ENCODE measurements at places on chromosomes 13 and 19. TPM values are rescaled to one million over a fixed set of nuclear protein-coding genes. Genes with fewer than 3 reads are reported as not detected.

The RASGRP4 gene
- total RNA-seq = 0.61 TPM

DNA sequence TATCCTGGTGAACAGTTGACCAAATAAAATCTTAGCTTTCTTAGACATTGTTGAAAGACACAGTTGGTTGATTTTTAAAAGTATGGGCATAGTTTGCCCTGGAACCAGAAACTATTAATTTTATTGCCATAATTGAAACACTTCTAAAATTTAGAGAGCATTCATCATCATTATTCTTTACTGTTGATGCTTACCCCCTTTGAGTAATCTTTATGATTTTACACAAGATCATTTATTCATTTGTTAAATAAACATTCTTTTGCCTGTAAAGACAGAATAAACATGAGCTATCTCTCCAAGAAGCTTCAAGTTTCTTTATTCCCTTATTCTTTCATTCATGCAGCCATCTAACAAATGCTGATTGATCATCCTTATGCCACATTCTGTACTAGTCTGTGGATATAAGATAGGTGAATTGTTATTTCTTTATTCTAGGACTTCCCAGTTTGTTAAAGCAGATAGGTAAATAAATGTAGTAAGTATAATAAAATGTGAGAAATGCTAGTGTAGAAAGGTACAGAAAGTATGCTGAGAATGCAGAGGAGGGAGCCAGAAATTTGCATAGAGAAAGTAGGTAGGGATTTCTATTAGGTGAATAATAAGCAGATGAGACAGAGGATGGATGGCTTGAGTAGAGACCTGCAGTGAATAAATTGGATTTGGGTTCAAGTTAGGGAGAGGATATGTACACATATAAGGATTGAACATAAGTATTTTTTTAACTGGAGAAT is 8.2 kb downstream of the SERTM1 start:
- no peak for DNase-seq

The KLK13 gene
- not detected for total RNA-seq

GRCh38 chr13:96415831-96416385 is 326.0 kb downstream of the HS6ST3 start:
- no peak for DNase-seq

DNA sequence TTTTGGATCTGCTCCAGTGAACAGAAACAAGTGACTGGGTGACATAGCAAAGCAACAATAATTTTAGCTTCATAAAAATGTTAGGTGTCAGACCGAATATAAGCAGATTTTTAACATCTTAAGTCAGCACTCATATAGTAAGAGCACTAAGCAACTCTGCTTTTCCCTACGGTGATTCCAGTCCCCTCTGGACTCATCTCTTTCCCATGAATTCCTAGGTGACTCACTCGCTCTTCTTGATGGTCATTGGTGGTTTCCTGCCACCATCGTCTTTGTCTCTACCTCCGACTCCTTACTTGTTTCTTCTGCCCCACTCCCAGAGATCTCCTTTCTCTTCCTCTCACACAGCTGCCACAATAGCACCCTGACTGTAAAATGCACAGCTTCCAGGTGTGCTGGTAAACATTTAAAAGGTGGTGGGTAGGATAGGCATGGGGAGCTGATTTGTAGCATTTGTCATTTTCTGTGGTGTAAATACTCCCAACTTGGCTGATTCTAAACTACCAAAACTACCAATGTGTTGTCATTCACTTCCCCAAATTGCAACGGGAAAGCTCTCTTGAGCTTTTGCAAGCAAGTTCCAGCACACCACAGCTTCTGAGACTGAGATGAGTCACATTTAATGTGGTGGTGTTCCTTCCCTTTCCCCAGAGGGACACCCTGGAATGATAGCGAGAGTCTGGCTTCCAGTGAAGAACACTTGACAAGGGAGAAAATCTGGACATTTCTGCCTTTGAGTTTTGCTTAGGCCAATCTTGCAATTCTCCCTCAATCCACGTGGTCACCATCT is 42.8 kb upstream of the CLDN10 start:
- no peak for DNase-seq

GRCh38 chr19:15508035-15508710 is at the start of gene CYP4F22:
CYP4F22 (plus strand) TSS chr19:15508525; CDS start chr19:15525337, 16,812 bp downstream.
- DNase-seq = no peak

DNA sequence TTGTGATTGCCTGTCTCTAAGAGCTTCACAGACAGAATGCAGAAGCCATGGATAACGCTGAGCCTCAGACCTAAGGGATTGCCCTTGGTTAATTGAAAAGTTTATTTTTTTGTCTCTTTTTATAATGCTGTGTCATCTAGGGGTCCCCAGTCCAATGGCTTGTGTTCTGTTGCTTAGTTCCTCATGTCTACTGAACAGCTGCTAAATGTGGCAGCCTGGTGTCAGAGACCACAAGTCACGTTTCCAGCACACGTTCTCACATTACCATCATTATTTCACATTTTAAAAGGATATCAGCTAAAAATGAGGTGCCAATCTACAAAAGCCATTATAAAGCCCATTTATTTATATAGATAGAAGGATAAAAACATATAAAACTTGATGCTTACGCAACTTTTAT is 1362.0 kb downstream of the PCDH9 start:
- DNase-seq = no peak

DNA sequence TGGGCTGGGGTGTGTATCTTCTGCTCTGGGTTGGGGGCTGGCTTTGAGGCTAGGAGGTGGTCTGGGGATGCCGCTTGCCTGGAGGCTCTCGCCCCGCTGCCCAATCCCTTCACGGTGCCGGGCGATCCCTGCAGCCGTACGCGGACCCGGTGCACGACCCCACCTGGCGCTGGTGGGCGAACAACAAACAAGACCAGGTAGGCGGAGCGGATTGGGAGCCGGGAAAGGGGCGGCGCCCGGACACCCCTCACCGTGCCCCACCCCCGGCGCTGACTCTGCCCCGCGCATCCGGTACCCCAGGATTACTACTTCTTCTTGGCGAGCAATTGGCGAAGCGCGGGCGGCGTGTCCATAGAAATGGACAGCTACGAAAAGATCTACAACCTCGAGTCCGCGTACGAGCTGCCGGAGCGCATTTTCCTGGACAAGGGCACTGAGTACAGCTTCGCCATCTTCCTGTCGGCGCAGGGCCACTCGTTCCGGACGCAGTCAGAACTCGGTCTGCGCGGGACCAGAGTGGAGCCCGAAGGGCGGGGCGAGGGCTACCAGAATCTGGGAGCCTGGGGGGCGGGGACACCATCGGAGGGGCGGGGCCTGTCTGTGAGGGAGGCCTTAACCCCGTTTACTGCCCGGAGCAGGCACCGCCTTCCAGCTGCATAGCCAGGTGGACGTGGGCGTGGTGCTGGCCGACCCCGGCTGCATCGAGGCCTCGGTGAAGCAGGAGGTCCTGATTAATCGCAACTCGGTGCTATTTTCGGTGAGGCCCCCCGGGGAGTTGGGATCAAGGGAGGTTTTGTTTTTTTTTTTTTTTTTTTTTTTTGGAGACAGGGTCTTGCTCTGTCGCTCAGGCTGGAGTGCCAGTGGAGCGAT is 12.1 kb upstream of the PSMD8 start:
- peak; percentile 41 for DNase-seq

The ZNF229 gene
- total RNA-seq = 1.00 TPM

The CRYL1 gene
- 16.2 TPM for total RNA-seq

DNA sequence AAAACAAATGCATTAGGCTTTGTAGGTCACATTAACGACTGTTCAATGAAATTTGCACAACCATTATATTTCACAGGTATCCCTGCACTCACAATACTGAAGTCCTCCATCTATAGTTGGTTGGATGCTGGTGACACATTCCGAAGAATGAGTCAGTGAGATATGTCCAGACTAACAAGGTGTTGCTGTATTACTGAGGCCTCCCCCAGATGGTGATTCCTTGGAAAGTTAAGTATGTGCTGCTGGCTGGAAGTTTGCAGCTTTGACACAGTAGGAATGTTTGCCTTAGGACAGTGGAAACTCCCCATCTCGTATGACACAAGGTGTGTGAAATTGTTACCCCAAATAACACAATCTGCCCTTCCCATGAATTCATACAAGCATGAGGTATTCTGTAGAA is 46.6 kb downstream of the FGF14 start:
- DNase-seq = no peak

The METTL21C gene
- not detected for total RNA-seq

The KLK1 gene
- total RNA-seq = not detected

GRCh38 chr13:35909837-35910540 is 221.2 kb downstream of the DCLK1 start:
- no peak for DNase-seq

- no peak for DNase-seq
Measured at GRCh38 chr19:22446605-22447004, 24.5 kb upstream of the ZNF98 start.

The PLIN5 gene
- 45.1 TPM for total RNA-seq

DNA sequence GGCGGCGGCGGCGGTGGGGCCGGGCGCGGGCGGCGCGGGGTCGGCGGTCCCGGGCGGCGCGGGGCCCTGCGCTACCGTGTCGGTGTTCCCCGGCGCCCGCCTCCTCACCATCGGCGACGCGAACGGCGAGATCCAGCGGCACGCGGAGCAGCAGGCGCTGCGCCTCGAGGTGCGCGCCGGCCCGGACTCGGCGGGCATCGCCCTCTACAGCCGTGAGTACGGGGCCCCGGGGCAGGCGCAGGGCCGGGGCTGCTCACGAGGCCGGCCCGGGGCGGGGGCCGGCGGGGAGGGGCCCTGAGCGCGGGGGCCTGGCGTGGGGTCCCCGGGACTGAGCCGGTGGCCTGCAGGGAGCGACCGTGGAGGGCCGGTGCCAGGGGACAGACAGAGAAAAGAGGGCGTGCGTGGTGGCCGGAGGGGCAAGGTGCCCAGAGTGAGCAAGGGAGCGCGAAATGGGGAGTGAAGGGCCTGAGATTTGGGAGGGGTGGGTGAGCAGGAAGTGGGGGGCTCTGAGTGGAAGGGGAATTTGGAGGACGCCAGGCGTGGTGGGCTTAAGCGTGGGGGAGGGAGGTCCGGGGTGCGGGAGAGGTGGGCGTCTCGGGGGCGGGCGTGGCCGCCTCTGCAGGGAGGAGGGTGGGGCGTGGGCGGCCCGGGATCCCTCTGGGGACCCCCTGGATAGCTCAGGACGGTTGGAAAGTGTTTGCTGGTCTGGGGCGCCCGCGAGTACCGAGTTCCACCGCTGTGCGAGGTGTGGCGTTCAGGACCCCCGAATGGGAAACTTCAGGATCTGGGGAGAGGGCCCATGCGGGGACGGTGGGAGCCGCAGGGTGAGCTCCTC is 575 bp downstream of the CARM1 start:
- peak; percentile 18 for DNase-seq

The TPT1 gene
- total RNA-seq = 5,655 TPM

DNA sequence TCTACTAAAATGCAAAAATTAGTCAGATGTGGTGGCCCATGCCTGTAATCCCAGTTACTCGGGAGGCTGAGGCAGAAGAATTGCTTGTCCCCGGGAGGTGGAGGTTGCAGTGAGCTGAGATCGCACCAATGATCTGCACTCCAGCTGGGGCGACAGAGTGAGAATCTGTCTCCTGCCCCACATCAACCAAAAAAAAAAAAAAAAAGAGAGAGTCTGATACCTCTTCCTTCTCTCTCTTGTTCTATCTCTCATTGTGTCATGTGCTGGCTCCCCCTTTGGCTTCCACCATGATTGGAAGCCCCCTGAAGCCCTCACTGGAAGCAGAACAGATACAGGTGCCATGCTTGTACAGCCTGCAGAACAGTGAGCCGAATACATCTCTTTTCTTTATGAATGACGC is 20.4 kb downstream of the CLEC11A start:
- DNase-seq = no peak

- no peak for DNase-seq
Measured at GRCh38 chr19:15197942-15198341, 2.9 kb downstream of the NOTCH3 start.

DNA sequence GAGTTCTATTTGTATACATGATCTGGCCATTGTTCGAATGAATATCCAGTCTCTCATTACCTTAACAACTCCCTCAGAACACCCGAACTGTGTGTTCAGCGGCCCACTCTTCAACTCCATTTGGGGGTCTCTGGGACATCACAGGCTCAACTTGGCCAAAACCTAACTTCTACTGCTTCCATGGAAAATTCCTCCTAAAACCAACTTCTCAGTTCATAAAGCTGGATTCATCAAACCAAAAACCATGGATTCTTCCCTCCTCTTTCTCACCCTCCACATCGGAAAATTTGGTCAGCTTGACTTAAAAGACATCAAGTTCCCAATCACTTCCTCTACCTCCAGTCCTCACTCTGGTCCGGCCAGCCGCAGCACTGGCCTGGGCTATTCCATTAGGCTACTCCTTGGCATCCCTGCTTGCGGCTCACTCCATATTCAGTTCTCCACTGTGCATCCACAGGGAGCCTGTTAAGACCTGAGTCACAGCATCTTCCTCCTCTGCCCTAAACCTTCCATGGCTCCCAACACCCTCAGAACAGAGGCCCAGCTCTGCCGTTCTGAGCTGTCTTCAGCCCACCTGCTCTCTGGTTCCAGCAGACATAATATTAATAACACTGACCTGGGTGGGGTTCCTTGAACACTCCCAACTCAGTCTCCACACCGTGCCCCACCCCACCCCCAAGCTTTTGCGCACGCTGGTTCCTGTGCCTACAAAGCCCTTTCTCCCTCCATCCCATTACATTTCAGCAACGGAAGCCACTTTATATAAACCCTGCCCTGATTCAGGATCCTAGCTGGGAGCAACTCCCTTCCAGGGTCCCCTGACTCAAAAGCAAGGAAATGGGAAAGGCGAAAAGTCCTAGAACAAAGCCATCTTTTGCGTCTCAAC is 1.1 kb downstream of the ZNF792 start:
- DNase-seq = no peak

DNA sequence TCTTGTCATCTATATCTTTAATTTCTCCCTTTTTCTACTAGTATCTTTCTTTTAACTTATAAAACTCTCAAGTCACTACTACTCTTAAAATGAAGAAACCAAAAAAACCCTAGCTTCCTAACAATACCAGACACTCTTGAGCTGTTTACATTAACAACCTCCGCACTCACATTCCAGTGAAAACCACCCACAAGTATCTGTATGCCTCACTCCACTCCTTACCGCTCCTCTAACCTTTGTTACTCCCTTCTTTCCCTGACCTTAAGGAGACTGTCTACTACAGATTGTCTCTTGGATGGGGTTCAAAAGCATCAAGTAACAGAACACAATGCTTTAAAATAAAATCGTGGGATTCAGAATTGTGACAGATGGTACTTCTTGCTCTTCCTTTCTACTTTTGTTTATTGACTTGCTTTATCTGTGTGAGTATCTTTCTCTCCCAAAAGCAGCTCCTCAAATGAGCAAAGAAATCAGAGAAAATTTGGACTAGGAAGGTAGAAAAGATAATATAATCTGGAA is 110.0 kb upstream of the FBXL3 start:
- no peak for DNase-seq

All from gastrocnemius medialis (tissue), 4 donors.